ENCODE measurements at places on chromosomes 2 and 18.

- DNase-seq, result no peak
Measured at GRCh38 chr2:151506170-151506569, 96.5 kb downstream of the RIF1 start.

DNA sequence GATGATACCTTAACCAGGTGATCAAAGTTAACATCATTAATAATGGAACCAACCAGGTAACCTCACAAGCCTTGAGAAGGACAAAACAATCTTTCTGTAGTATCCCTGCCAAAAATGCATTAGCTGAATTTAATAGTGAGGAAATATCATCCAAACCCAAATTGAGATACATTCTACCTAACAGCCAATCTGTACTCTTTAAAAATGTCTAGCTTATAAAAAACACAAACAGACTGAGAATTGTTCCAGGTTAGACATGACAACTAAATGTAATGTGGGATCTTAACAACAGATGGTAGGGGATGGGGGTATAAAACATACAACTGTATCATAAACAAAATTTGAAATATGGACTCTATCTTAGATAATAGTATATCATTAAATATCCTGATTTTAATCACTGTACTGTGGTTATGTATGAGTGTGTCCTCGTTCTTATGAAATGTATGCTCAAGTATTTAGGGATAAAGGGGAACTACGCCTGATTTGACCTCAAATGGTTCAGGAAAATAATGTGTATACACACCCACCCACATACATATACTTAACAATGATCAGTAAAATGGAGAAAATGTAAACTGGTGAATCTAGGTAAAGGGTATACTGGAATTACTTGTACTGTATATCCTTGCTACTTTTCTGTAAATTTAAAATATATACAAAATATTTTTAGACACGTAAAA, 1.7 kb downstream of the FANCL start:
- DNase-seq, result no peak

GRCh38 chr2:47193607-47194006, 38.5 kb upstream of the STPG4 start:
- no peak for DNase-seq

DNA sequence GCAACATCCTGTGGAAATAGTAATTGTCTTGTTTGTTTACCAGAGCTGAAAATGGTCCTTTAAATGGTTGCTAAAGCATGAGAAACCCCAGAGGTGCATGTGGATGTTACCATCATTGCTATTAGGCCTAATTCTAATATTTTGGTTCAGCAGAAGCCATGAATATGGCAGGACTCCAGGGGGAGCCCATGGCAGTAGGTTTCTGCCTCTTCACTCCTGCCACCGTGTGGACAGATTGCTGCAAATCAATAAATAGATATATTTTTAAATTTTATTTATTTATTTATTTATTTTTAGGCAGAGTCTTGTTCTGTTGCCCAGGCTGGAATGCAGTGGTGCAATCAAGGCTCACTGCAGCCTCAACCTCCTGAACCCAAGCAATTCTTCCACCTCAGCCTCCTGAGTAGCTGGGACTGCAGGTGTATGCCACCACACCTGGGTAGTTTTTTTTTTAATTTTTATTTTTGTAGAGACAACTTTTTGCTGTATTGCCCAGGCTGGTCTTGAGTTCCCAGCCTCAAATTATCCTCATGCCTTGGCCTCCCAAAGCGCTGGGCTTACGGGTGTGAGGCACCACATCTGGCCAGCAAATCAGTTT, 54.9 kb upstream of the CAPN13 start:
- no peak for DNase-seq

DNA sequence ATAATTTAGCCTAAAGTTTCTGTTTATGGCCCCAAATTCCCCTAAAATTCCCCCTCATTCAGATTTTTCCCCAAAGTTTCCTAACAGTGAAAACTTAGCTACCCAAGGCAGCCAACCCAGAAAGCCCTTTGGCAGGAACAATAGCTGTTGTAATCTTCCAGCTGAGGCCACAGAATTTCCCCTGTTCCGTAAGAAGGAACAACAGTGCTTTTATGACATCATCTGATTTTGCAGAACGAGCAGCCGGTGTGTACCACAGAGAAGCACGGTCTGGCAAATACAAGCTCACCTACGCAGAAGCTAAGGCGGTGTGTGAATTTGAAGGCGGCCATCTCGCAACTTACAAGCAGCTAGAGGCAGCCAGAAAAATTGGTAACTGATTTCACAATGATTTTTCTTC, 6.3 kb downstream of the TNFAIP6 start:
- peak; percentile 45 for DNase-seq

GRCh38 chr2:233832869-233833311, 21.4 kb downstream of the HJURP start:
- no peak for DNase-seq
